Activated CD4-positive, alpha-beta T cell treated with anti-CD3 and anti-CD28 coated beads for 36 hours (primary cell): ENCODE measurements at places on chromosomes 3 and 15. TPM values are rescaled to one million over a fixed set of nuclear protein-coding genes. Genes with fewer than 3 reads are reported as not detected.
A peak's percentile ranks its signal among the peaks of the same experiment; 100 is the strongest.

Gene SMCO1
- not detected for total RNA-seq

DNA sequence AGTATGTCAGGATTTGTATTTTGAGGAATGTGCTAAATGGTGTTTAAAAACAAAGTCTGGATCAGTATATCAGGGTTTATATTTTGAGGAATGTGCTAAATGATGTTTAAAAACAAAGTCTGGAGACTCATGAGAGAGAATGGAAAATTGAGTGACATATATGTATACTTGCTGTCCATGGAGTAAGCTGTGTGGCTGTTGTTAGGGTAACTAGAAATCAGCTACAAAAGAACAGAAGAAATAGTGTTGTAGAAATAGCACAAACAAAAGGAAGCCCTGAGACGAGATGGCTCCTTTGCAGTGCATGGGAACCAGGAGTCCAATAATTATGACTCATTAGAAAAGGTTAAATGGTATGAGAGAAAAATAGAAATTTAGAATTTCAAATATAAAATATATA, 282.7 kb upstream of the MANF start:
- no peak for DNase-seq

DNA sequence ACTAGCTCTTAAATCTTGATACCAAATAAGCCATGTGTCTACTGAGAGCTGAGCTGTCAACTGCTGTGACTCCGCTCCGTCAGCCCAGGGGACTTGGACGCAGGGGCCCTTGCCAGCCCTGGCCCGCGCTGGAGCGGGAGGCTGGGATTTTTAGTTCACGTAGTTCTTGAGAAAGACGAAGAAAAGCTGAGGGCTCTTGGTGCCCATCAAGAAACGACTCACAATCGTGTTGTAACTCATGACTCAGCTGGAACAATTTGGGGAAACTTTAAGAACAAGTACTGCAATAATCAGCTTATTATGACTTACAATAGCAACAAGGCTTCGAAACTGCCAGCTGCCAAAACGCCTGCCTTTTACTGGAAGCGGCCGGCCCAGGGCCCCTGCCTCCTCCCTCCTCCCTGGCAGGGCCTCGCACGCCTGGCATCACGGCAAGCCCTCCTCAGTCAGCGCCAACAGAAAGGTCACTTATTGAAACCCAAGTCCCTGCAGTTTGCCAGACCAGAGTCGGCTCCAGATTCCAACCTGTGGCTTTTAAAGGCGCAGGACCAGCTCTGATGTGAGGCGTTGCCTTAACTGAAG, 60.3 kb downstream of the RGMA start:
- peak; percentile 49 for DNase-seq

GRCh38 chr15:66951531-66952320, 113.7 kb upstream of the SMAD3 start:
- no peak for DNase-seq

GRCh38 chr3:20324664-20325478, 138.9 kb upstream of the SGO1 start:
- DNase-seq, result no peak
